Inflammatory macrophage treated with lipopolysaccharide for 4 hours (primary cell): ENCODE measurements at places on chromosomes 5 and 9.

GRCh38 chr5:150624334-150625163, 15.9 kb upstream of the SYNPO start:
- no peak for DNase-seq

DNA sequence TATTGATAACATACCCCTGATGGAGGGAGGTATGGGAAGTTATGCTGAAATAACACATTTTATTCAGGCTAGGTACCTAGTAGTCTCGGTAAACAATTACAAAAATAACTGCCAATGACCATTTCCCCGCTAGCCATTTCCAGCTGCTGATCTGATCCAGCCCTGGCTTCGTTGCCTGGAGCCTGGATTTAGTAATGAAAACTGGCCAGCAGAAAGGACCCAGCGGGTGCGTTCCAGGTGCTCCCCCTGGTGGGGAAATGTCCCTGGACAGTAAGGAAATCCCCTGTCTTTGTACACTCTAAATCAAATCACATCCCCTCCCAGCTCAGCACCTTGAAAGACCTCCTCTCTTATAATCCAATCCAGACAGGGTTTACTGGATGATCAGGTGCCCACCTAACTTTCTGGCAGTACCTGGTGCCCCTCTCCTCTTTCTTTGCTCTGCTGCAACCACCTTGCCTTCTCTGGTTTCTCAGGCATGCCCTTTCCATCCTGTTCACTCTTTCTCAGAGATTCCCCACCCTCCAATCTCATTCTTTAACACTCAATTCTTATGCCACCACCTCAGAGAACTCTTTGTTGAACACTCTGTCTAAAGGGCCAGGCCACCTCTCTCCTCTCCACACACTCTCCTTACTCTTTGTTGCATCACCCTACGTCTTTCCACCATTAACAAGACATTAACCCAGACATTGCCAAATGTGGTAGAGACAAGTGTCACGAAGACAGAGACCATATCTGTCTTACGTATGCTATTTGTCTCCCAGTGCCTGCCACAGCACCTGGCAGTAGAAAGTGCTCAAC, 50.1 kb upstream of the SMAD5 start:
- peak; percentile 46 for DNase-seq

- no peak for DNase-seq
Observed at GRCh38 chr9:135050072-135050990, 37.1 kb upstream of the OLFM1 start.

DNA sequence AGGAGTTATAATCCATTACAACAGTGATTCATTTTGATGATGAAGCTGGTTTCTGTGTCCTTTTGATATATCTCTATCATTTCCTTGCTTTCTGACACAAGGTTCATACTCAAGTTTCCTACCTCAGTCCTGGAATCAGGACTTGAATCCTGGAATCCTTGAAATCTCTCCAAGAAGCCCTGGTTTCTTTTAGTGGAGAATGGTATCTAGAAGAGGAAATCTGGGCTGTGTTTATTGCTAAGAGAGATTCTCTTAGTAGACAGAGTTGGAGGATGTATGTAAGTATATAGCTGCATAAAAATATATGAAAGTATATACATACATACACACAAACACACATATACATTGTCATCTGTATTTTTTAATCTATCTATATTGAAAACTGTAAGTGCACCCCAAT, 114.4 kb downstream of the GCNT1 start:
- DNase-seq, result no peak

DNA sequence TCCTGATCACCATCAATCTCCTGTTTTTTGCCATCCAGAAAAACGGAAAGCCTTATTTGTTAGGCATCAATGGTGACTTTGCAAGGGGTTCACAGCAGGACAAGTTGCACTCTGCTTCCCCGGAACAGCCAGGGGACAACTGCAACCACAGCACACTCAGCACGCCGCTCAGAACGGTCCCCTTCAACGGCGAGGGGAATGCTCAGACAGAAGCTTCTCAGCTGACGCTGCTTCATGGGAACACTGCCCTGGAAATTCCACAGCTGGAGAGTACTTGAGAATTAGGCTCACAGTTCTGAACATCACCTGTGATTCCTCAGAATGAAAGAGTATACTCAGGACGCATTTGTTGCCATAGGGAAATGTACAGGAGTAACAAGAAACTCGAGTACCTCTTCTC, 40.1 kb upstream of the PLPP6 start:
- DNase-seq, result no peak

GRCh38 chr5:155540000-155540595, 526.5 kb downstream of the KIF4B start:
- DNase-seq, result no peak

- DNase-seq, result peak; percentile 24
Observed at GRCh38 chr9:35646153-35646532, 4.6 kb downstream of the SIT1 start.

GRCh38 chr9:4661611-4662010, 483 bp upstream of the PLPP6 start:
- DNase-seq, result no peak

GRCh38 chr9:2559192-2560152, 62.1 kb upstream of the VLDLR start:
- DNase-seq, result no peak

DNA sequence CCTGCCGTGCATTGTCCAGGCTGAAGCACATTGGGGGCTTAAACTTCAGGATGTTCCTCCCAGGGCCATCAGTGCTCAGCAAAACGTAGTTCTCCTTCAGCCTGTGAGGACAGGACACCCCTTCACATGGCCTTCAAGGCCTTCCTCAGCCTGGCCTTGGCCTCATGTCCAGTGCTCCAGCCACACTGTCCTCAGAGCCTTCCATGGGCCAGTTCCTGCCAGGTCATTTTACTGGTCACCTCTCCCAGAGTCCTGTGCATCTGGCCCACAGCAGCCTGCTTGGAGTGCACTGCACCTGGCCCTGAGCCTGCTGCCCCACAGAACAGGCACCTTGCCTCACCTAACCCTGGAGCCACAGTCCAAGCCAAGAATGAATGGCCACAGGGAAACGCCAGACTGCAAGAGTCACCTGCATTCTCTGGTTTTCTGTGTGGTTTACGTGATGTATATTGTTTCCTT, 8.7 kb downstream of the HNRNPAB start:
- no peak for DNase-seq

GRCh38 chr5:37915097-37915736, 75.4 kb upstream of the GDNF start:
- no peak for DNase-seq

- peak; percentile 24 for DNase-seq
Observed at GRCh38 chr9:101711330-101711941, 27.0 kb downstream of the GRIN3A start.

DNA sequence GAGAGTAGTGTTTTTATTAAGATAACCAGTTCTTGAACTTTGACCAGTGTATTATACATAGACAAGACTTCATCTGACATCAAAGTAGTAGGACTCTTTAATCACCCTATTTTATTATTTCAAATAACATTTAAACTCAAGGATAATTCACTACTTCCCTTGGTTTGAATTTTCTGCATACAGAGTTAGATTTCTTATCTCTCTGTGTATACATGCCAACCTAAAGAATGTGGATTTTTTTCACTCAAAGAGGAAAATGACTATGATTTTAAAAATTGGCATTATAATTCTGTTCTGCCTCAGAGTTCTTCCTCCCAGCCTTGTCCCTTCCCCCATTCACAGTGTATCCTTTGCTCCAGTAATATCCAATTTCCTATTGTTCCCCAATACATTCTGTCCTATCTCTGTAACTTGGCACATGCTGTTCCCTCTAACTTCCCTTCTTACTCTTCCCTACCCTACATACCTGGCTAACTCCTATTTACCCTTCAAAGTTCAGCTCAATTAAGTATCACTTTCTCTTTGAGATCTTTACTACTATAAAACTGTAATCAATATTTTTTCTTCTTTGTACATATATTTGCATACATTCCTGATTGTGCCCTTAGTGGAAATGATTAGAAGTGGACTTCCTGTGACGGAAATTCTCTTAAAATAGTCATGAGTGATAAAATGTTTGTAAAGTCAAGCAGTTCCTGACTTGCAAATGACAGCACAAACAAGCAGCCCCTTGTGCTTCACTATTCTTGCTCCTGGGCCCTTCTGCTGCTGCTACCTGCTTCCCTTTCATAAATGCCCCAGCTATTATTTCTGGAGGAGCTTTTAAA, 38.1 kb upstream of the DENND4C start:
- DNase-seq, result no peak

- DNase-seq, result no peak
Observed at GRCh38 chr5:150651382-150651781, 9.7 kb upstream of the MYOZ3 start.

- peak; percentile 9 for DNase-seq
Observed at GRCh38 chr5:143126174-143127019, 277.1 kb downstream of the NR3C1 start.

DNA sequence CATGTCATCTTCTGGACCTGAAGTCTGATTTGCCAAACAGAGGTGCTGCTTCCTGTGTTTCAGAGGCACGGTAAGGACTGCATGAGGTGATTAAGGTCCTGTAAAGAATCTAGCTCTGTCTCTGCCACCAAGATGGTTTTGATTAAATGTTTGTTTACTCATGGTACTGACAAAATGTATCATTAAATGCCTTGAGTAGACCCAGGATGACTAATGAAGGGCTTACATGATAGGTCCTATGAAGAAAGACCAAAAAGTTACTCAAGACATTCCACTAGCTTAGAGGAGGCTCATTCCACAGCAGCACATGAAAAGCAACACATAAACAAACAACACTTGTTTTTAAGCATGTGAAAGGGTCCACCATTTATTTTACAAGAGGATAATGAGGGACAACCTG, 100.9 kb downstream of the BOD1 start:
- no peak for DNase-seq

DNA sequence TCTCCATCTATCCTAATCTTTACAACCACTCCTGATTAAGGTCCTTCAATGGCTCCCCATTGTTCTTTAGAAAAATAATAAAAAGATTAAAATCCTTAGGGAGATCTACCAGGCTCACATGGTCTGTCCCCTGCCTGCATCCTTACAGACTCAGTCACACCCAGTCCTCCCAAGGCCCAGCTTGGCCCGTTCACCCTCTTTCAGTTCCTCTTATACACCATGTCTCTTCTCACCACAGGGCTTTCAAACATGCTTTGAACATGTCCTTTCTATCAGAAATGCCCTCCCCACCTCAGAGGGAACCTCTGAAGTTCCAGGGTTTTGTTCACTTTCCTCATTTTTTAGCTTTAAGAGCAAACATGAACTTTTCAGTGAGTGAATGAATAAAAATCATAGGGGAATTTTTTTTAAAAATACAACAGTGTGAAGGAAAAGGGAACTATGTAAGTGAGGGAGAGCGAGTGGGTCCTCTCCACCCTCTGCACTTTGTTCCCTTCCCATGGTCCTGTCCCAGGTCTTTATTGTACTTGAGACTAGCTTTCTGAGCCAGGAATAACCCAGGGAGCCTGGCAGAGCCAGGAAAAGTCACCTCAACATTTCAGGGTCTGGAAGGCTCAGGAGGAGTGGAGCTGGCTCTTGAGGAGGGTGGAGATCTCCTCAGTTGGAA, 55.3 kb downstream of the TRPC7 start:
- DNase-seq, result no peak

DNA sequence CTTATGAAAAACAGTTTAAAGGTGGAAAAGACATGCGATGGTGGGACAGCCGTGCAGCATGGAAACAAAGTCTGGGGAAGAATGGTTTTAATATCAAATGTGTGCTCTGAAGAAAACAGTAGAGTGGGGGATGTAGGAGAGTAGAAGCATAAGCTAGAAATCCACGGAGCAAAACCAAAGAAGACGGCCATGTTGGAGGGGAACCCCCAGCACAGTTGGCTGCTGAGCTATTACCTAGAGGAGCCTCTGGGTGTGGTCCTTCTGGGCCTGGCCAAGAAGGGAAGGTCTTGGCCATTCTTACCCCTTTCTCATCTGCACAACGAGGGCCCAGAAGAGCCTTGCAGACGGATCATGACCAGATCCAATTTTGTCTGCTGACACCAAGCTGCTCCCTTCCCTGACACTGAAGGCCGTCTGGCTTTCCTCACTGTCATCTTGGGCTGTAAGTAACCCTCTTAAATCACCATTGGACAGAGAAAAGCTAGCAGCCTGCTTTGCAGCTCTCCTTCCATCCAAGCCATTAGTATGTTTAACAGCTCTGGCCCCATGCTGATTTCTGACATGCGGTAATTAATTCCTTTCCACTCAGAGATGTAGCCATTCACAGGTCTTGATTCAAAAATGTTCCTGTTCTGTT, 189.5 kb downstream of the SEC61B start:
- no peak for DNase-seq

- no peak for DNase-seq
Observed at GRCh38 chr5:61910771-61911170, 395.2 kb upstream of the KIF2A start.

GRCh38 chr9:22809371-22809770, 362.7 kb downstream of the DMRTA1 start:
- DNase-seq, result no peak

- DNase-seq, result no peak
Observed at GRCh38 chr5:81516091-81516490, 122.2 kb upstream of the ACOT12 start.

GRCh38 chr5:119347991-119348390, 7.8 kb upstream of the TNFAIP8 start:
- no peak for DNase-seq

- no peak for DNase-seq
Observed at GRCh38 chr5:141437221-141437620, 6.9 kb downstream of the PCDHGA12 start.

DNA sequence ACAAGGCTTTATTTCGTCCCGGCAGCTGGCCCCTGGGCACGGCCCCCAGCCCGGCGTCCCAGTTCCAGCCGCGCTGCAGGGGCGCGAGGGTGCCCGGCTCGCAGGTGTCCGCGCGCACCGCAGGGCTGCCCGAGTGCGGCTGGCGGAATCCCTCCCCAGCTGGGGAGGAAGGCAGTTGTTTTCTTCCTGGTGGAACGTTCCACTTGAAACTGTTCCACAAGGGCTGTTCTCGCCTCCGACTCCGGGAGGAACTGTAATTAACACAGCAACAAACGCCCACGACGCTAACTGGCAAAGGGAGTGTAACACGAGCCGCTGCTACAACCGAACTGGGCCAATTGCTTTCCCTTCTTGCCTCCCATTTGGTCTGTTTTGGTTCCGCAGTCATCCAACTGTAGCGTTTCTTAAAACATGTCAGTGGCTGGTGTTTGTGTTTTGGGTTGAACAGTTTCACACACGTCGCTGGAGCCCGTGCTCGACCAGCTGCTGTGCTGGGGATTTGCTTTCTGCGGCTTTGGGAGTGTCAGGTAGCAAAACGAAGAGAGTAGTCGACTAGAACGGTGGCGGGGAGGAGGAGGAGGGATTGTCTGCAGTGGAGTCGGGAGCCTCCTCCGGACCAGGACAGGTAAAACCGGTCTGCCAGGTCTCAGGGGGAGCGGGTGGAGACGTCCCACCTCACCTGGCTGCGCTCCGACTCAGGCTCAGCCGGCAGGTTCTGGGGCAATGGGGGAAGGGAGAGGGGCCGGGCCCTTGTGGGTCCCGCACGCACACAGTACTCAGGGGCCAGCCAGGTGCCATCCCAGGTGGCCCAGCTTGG, 131.6 kb upstream of the NIPBL start:
- DNase-seq, result peak; percentile 66

DNA sequence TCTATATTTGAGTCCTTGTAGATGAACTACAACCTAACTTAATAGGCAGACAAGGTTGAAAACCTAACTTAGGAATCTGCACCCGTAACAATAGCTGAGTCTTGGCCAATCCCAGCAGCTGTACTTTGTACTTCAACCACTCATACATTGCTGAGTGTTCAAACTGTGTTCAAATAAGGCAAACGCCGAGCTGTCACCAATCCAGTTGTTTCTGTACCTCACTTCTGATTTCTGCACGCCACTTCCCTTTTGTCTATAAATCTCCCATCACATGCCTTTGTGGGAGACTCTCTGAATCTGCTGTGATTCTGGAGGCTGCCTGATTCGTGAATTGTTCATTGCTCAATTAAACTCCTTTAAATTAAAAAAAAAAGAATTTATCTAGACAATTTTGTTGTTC, 167.8 kb upstream of the TUT7 start:
- no peak for DNase-seq

GRCh38 chr5:28286566-28286965, 1248.2 kb upstream of the CDH9 start:
- DNase-seq, result no peak
